ENCODE measurements at places on chromosomes 2 and 18.

DNA sequence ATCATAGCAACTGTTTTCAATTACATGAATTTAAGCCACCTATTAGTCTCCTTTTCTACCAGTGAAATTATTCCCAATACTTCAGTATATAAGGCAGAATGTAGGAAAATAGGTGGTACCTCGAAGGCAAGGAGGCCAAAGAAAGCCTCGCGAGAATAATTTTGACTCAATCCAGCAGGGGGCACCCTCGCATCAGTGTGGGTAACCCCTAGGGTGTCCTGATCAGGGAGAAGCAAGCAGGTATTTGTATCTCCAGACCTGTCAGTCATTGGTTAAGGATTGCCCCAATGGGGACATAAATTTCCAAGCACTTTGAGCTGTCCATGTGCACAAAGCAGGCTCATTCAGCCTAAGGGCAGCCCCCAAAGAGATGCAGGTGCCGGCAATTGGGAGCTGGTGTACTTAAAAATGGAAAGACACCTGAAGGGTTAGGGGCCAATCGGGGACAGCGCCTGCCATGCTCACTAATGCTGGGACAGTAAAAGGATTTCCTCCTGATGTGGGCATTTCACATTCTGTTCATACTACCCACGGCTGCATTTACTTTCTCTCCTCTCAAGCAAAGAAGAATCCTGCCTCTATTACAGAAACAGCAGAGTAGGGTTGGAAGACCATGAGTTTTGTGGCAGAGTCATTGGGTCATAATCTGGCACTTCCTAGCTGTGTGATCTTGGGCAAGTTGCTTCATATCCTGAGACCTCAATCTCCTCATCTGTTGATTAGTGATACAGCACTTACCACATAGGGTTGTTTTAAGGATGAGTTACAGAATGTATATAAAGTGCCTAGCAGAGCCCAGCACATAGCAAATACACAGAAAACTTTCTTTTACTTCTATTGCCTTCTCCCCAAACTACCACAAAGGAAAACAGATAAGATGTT, 136.1 kb downstream of the ICOS start:
- peak; percentile 17 for DNase-seq

- no peak for DNase-seq
Observed at GRCh38 chr18:68507781-68508180, 207.1 kb downstream of the TMX3 start.

DNA sequence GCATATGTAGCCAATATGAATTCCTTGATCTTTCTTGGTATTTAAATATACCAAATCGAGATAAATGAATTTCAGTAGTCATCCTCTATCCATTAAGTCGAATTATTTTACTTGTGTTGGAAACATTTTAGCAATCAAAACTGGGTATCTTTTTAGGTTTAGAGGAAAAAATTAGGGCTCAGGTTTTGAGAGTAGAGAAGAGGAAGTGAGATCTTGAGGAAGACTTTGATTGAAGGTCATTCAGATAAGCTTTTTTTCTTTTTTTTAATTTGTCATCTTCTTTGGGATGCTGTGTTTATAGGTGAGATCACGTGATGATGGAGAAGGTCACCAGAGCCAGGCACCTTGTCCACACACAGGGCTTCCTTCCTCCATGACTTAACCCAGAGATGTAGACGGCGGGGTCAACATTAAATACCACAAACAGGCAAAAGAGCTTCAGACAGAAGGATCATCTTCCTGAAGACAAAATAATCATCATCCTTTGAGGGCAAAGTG, 750.1 kb downstream of the RNF144A start:
- DNase-seq: no peak

GRCh38 chr18:32974421-32975162, 201.8 kb upstream of the KLHL14 start:
- DNase-seq: no peak

DNA sequence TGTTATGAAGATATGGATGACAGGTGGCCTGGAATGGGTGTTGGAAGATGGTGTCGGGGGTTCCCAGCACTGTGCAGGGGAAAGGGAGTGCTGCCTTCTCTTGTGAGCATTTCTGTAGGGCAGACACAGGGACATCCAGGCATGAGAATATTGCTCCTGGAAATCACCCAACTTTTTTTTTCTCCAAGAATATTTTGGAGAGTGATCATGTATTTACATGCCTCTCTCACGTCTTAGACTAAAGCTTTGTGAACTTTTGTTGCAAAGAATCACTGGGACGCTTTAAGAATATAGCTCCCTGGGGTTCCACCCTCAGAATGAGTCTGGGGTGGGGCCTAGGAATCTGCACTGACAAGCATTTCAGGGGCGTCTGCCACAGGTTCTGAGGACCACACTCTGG, 68.7 kb downstream of the VWA3B start:
- DNase-seq: no peak

DNA sequence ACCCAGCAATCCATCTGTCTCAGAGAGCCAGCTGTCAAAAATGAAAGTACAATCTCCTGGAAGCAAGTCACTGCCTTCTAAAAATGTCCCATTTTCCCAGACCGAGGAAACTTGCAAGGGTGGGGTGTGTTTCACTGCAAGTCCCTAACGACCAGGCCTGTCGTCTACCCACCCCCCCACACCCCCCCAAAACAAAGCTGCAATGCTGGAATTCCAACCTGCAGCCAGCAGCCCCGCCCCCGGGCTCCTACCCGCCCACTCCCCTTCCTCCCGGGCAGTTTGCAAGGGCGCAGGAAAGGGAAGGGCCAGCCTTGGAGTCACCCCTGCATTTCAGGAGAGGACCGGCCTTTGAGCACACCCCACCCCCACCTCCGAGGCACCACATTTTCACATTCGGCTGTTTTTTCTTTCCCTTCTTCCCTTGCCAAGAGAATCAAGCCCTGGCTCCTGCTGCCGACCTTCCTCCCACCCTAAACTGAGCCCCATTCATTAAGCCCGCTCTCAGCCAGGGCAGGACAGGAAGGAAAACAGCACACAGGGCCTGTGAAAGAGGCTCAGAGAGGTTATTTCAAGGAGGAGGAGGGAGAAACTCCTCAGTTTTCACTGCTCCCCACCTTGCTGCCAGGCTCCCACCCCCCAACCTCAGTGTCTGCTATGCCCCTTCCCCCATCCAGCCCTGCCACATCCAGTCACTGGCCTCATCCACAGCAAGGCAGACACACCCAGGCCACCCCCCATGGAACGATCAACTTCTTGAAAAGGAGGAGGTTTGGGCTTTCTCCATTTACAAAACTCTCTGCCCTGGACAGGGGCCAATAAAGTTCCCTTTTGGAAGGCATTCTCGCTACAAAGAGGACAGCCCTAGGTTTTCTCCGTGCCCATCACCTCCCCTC, 11.3 kb downstream of the SMAD7 start:
- no peak for DNase-seq

DNA sequence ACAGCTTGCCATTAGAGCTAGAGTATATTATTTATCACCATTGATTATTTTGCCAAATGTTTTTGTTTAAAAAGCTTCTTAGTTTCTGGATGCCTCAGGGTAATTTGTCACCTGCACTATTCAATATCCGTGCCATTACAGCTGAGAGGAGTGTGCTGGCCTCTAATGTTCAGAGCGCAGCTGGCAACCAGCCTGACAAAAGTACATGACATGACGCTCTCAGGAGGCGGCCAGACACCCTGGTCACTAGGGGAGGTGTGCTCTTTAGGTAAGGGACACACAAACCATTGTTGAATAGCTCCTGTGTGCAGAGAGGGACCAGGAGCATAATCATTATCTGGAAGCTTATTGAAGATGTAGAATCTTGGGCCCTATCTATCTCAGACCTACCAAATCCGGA, 20.3 kb downstream of the LIMS1 start:
- no peak for DNase-seq

DNA sequence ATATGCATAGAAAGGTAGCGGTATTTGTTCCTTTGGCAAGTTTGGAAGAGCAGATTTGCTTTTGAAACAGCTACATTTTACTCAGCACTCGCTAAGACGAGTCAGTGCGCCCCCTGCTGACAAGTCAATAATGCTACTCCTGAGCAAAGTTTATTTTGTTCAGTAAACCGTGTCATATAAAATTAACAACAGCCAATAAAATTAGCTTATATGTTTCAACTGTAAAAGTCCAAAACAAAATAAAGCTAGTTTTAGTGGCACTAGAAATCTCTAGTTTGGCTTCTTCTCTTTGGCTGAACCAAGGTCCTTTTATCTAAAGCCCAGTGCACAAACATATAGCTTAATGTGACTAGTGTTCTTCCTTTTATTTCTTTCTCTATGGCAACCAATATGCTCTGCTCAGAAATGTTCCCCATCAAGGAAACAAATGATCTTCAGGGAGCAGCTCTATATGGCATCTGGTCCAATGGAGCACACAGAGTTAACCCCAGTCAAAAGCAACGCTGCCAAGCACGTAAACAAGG, 4.2 kb upstream of the POU3F3 start:
- DNase-seq: no peak

DNA sequence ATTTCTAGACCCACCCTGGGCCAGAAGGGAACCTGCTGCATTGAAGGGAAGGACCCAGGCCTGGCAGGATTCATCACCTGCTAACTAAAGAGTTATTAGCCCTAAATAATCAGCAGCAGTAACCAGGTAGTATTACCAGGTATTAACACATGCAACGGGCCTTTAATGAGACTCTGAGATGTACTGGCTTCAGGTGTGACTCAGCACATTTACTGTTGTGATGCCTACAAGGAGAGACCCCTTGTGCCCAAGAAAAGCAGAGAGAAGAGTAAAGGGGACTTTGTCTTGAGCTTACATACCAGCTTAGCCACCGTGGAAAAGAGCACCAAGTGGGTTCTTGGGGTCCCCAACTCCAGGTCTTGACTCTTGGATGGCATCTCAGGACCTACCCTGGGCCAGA, 243.1 kb upstream of the SLC39A10 start:
- no peak for DNase-seq

- no peak for DNase-seq
Observed at GRCh38 chr2:241908686-241909420, 39.3 kb downstream of the RTP5 start.

DNA sequence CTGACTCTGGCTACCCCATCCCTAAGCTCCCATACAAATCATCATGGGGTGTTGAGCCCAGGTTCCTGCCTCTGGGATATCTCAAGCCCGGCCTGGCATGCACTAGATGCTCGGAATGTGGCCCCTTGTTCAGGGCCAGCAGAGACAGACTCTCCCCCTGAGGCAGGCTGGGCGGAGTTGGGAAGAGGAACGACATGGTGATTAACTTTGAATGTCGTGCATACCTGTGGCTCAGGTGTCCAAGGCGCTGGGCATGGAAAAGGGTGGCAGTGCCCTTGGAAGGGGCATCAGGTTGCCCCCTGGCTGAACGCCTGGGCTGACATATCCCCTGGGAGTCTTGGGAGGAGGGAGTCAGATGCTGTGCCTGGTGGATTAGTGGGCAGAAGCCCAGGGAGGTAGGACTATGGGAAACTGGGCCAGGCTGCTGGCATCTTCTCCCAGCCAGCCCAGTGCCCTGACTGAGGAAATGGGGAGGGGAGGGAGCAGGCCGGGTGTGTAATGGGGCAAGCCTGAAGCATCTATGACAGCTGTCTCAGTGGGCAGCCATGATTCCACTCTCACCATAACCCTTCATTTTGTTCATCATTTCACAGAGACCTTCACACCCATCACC, 57.8 kb upstream of the OTOF start:
- no peak for DNase-seq

DNA sequence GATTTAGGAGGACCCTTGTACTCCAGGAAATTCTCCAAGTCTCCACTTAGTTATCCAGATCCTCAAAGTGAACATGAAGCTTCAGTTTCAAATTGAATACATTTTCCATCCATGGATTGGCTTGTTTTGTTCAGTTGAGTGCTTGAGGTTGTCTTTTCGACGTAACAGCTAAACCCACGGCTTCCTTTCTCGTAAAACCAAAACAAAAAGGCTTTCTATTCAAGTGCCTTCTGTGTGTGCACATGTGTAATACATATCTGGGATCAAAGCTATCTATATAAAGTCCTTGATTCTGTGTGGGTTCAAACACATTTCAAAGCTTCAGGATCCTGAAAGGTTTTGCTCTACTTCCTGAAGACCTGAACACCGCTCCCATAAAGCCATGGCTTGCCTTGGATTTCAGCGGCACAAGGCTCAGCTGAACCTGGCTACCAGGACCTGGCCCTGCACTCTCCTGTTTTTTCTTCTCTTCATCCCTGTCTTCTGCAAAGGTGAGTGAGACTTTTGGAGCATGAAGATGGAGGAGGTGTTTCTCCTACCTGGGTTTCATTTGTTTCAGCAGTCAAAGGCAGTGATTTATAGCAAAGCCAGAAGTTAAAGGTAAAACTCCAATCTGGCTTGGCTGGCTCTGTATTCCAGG, at the start of gene CTLA4:
Gene CTLA4 (plus strand): TSS at position 211 of the 640 bp plus-strand sequence. CDS start 172 bp downstream, at position 383.
- DNase-seq: no peak

GRCh38 chr18:74288730-74289129, 3.0 kb downstream of the CYB5A start:
- DNase-seq: no peak

- DNase-seq: no peak
Observed at GRCh38 chr2:44578471-44579093, 216.8 kb downstream of the CAMKMT start.

- no peak for DNase-seq
Observed at GRCh38 chr2:133171393-133172004, 396.8 kb downstream of the NCKAP5 start.

- no peak for DNase-seq
Observed at GRCh38 chr18:48779462-48779861, 171.3 kb downstream of the SMAD7 start.

GRCh38 chr2:128386066-128386465, 67.4 kb upstream of the HS6ST1 start:
- DNase-seq: no peak

DNA sequence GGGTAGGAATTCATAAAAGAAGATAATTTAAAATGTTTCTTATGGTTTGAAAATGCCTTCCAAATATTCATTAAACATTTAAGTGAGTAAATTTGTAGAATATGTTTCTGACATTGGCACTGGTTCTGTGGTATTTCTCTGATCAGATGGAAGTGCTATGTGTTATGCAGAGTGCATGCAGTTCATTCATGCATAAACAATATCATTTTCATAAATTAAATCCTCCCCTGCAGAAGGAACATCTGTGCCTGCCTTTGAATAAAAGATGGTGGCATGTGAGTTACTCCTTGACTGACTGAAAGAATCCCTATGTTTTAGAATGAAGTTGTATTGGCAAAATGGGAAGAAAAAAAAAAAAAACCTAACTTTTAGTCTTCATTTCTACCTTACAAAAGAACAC, 5.9 kb downstream of the NEUROD1 start:
- no peak for DNase-seq

- DNase-seq: peak; percentile 67
Observed at GRCh38 chr18:76721207-76721996, 101.0 kb upstream of the ZNF236 start.

DNA sequence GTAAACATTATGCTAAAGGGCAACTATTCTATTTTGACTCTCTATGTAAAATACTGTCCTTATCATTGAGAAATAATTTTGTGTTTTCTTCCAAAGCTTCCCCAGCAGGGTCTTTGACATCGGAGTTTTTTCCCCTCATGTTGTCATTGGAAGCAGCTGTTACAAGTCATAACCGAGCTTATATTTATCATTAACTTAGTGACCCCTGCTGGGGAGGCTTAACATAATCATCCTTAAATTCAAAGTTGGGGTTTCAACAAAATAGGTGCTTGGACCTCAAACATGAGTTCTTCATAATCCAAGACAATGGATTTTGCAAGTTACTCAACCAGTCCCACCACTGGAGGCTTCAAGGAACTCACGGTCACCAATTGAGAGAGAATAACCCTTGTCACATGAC, 330.9 kb downstream of the DCC start:
- no peak for DNase-seq

Measured in central memory CD8-positive, alpha-beta T cell (primary cell).